CD4-positive, alpha-beta T cell treated with Interleukin-1 beta for 1 hour (primary cell): ENCODE measurements at places on chromosomes 6 and 20.

GRCh38 chr6:4794140-4794707, 18.0 kb downstream of the CDYL start:
- DNase-seq, result no peak

DNA sequence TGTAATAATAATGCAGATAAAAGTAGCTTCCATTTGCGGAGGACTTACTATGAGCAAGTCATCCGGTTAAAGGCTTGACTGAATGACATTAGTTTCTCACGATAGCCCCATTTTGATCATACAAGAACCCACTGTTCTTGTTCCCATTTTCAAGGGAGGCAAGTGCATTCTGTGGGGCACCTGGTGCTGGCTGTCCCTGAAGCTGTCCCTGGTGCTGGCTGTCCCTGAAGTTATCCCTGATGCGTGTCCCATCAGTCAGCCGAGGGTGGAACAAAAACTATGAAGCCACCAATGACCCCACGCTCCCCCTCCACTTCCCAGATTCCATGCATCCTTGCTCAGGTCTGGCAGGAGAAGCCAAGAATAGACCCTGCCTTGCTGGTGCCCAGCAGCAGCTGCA, 95.3 kb downstream of the EDN3 start:
- DNase-seq, result no peak

DNA sequence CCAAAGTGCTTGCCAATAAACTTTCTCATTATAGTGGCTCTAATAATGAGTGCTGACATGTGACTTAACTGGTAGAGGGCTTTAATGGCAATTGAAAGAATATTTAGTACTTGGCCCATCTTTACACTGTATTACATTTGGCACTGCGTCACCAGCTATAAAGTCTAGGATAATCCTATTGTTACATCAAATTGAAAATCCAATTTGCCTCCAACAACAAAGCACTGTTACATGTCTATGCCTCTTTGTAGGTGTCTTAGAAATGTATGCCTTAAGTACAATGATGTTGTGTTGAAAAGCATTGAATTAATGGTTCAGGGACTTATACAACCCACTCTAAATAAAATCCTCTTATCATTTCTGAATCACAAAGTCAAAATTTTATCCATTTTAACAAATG, 420.4 kb upstream of the JAG1 start:
- no peak for DNase-seq

DNA sequence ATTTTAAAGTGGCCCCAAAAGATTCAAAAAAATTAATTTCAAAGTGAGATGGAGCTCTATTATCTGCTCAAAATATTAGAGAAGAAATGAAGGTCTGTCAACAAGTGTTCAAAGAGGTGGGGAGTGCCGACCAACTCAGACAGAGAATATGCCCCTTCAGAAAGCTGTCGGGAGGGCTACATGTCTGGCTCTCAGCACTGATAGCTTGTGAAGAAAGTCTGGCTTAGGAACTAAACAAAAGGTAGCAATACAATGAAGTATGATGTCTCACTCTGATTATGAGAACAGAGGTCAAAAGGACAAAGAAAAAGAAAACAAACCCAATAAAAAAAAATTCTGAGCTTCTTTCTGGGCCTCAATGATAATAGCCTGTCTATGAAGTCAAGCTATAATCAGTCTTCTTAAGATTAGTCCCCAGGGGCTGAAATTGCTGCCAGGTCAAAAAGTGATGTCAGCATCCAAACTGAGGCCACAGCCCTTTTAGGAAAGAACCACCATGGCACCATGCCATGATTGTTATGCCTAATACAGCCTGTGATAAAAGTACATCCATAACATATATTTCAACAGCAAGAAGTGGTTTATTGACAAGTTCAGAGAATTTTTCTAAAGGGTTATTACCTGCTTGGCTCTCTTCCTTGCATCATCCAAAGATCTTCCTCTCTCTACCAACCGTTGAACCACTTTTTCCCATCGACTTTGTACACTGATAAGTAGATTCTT, 150.9 kb downstream of the DST start:
- no peak for DNase-seq

DNA sequence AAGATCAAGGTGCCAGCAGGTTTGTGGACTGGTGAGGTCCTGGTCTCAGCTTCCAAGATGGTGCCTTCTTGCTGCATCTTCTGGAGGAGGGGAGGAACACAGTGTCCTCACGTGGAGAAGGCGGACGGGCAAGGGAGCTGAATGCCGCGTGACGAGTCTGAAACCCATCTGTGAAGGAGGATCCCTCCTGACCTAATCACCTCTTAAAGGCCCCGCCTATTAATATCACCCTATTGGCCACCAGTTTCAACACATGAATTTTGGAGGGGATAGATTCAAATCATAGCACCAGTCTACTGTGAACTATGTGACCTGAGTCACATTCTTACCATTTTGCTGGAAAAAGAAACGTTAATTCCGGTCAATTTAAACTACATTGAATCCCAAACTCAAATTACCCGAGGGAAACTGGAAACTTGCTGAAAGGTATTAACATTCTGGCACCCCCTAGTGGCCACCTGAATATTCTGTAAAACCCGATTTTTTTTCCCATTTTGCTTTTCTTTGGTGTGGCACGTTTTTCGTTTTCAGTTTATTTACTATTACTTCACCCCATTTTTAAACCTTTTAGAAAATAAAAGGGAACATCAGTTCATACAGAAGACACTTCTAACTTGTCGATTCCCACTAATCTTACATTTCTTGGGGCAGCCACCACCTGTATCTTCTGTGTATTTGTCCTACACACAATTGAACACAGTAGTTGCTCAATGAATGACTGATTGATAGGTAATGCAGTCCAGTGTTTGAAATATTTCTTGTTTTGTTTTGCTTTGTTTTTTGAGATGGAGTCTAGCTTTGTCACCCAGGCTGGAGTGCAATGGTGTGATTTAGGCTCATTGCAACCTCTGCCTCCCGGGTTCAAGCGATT, 17.9 kb upstream of the CCDC170 start:
- peak; percentile 12 for DNase-seq

- no peak for DNase-seq
These were observed 6.2 kb downstream of the STX16 start for GRCh38 chr20:58657262-58657661.

DNA sequence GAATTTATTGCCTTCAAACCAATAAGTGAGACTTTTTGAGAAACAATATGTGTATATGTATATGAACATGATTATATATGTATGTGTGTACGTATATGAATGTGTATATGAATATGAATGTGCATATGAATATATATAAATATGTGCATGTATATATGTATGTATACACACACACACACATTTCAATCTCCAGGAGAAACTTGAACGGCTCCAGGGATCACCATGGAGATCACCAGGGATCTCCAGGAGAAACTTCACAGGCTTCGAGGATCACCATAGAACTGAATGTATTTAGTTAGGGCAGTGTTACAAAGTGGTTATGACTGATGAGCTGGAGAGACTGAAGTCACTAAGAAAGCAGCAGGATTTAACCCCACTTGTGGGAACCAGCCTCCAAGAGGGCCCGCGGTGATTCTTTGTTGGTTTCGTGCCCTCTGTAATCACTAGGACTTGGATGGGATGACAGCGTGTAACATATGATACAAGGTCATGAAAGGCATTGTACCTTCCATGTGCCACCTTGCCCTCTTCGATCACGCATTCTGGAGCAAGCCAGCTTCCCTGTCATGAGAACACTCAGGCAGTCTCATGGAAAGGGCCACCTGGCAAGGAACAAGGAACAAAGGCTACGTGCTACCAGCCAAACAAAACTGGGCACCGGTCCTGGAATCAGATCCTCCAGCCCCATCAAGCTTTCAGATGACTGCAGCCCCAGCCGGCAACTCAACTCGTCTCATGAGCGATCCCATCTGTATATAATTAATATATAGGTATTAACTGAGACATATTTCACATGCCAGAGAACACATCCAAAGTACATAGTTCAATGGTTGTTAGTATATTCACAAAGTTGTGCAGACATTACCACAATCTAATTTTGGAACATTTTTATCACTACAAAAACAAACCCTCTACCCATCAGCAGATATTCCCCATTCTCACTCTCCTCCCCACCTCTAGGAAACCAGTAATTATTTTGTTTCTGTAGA, 8.6 kb downstream of the FAM50B start:
- DNase-seq, result no peak

- DNase-seq, result no peak
These were observed 23.4 kb downstream of the PACSIN1 start for GRCh38 chr6:34489207-34489805.

GRCh38 chr6:111874025-111874415, 768 bp upstream of the FYN start:
- DNase-seq, result peak; percentile 72

GRCh38 chr6:11730641-11731040, 48.0 kb downstream of the ADTRP start:
- DNase-seq, result peak; percentile 17

- no peak for DNase-seq
These were observed 53.4 kb downstream of the STK4 start for GRCh38 chr20:45019762-45020123.

- no peak for DNase-seq
These were observed 78.2 kb upstream of the EEF1E1 start for GRCh38 chr6:8180327-8181159.

DNA sequence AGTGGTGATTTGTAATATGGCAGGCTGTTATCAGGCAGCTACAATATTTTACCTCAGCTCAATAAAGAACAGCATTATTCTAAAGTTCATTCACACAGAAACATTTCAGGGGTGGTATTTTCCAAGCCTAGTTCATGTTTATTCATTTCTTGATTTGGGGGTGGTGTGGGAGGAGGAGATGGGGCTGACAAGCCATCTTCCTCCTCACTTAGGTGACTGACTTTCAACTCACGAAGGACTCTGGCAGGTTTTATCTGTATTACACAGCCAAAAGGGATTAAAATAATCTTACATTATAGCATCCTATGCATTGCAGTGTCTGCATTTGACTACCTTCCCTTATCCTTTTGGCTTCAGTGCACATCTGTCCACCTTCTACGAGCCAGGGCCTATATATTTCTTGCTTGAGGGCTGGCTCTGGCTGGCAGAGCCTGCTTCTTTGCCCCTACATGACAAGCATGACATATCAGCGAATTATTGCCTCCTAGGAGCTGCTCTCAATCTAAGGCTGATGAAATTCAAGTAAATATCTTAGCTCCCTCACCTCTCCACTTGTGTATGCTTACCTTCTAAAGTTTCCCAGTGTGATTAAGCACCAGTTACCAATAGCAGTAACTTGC, 20.0 kb downstream of the KHDRBS2 start:
- no peak for DNase-seq

- DNase-seq, result no peak
These were observed 2.6 kb downstream of the EPHA7 start for GRCh38 chr6:93416571-93417420.

DNA sequence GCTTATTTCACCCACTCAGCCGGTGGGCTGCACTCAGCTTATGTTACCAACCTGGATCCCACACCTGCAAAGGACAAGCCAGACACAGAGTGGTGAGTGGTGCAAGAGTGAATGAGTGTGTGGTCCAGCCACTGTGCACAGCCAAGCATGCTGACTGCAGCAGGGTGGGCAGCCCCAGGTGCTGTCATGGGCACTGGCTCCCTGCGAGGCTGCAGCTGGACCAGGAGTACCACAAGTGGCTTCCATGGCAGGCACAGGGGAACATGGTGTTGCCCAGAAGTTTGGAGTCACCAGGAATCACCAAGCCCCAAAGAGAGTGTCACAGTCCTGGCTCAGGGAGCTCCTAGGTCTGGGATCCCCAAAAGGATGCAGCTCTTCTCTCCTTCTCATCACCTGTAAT, 1093.4 kb downstream of the KHDRBS2 start:
- no peak for DNase-seq

- peak; percentile 13 for DNase-seq
These were observed 154.7 kb downstream of the JARID2 start for GRCh38 chr6:15400572-15401004.

DNA sequence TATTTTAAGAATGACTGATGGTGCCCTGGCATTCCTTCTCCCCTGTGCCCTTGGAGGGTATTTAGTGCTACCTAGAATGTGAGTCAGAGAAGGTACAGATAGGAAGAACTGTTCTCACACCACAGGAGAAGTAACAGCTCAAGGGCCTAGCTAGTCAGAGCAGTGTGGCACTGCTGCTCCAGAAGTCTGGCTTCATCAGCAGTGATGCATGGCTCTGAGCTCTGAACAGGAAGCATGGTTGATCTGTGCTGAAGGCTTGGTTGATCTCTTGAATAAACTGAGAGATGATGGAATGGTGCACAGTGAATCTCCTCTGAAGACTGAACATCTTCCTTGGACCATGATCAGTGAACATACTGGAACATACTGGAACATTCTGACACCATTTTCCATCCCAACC, 425.3 kb upstream of the SLC35B3 start:
- no peak for DNase-seq

DNA sequence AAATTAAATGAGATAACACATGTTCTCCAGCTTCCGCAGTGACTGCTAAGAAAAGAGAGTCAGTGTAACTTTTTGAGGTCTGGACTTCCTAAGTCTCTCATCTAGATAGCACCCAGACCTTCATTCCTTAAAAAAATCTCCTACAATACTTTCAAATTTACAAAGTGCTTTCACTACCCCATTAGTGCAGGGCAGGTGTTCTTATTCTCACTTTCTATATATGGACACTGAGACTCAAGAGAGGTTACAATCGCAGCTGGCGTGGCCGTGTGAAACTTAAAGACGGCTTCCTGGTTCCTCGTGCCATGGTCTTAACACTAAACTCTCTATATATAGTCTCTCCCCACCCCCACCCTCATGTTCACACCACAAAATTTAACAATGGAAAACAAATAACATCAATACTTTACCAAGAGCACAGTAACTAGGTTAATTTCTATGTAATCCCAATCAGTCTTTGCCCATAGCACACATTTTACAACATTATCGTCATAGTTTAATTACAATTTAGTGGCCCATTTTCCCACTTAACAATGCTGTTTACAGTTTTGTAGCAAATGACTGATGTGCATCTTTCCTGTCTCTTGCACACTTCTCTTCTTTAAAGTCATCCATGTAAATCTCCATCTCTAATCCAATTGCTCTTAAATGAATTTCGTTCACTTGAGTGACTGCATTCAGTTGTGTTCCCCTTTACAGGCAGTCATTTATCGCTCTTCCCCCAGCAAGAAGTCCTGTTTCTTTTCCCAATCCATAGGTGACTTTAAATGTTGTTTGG, 78.8 kb upstream of the ARID1B start:
- peak; percentile 53 for DNase-seq

DNA sequence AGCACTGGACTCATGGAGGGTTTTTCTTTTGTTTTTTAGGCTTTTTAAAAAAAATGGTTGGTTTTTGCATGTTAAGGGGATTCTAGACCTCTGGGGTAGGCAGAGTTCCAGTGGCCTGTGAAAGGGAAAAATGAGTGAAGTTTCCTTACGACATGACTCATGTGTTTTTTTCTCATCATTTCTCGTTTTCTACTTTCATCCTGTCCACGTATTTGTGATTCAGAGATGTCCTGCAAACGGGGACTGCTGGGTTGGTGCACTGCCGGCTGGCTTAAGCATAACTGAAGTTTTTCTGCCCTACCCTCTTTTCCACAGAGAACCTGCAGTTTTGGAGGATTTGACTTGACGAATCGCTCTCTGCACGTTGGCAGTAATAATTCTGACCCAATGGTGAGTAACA, 182.3 kb downstream of the SASH1 start:
- DNase-seq, result no peak

- no peak for DNase-seq
These were observed 37.8 kb downstream of the EIF2S2 start for GRCh38 chr20:34074101-34074760.

- DNase-seq, result no peak
These were observed 193.8 kb downstream of the SMOC2 start for GRCh38 chr6:168634541-168635328.

- no peak for DNase-seq
These were observed 50.9 kb downstream of the TNFRSF21 start for GRCh38 chr6:47258724-47259347.
